ENCODE measurements at places on chromosomes 2 and 18.
A peak's percentile ranks its signal among the peaks of the same experiment; 100 is the strongest.

DNA sequence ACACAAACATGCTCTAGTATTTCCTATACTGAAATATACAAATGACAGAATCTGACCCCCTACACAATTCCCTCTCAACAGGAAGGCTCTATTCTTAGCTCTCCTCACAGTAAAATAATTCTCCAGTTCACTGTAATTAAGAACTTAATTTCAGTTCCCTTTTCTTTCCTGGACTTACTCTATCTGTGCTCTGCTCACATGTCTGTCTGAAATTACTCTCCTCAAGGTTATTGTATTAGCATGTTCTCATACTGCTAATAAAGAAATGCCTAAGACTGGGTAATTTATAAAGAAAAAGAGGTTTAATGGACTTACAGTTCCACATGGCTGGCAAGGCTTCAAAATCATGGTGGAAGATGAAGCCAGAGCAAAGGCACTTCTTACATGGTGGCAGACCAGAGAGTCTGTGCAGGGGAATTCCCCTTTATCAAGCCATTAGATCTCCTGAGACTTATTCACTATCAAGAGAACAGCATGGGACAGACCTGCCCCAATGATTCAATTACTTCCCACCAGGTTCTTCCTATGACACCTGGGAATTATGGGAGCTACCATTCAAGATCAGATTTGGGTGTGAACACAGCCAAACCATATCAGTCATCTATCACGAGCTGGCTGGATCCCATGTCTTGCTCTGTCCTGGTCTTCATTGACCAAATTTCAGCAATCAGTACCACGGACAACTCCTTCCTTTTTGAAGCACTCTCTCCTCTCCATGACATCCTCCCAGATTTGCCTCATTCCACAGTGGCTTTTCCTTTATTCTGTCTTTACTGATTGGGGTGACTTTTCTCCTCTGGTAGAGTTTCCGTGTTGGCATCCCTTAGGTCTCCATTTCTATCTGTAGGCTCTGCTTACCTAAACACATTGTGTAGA is 110.9 kb downstream of the GALR1 start:
- DNase-seq = no peak

- no peak for DNase-seq
These were observed 68.5 kb upstream of the PID1 start for GRCh38 chr2:229339618-229340017.

DNA sequence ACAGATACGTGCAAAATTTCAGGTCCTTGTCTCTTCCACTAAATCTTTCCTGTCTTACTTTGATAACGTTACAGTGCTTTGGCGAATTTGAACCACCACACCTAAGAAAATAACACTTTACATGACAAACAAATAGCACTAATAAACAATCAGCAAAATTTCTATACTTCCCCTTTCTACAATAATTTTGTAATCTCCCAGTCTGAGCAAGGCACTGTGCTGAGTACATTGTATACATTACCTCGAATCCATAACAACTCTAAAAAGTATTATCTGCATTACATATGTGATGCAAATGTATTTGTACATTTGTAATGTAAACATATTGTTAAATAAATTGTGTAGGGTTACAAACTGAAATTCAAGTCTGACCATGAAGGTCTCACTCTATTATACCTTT is 49.9 kb downstream of the RTN4 start:
- DNase-seq = no peak

DNA sequence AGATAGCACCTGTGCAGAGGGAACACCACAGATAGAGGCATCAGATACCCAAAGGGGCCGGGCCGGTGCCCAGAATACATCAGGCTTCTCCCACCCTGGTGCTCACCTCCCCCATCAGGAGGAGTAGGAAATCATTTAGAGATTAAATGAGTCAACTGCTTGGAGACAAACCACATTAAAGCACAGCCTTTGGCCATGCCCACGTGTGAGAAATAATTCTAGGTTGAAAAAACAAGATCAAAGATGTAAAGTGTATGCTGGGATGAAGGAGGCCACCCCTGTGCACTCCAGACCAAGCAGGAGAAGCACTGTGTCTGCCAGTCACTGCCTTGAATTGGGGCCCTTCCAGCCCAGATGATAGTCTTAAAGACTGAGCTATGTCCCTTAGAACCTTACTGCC is 152.8 kb upstream of the ACAA2 start:
- DNase-seq = no peak

- no peak for DNase-seq
These were observed 189.7 kb upstream of the REV1 start for GRCh38 chr2:99679518-99679917.

- DNase-seq = no peak
These were observed 22.3 kb downstream of the DTNB start for GRCh38 chr2:25651066-25651465.

GRCh38 chr2:219274361-219274921 is 4.7 kb upstream of the DNAJB2 start:
- no peak for DNase-seq

GRCh38 chr2:133264989-133265401 is 303.3 kb downstream of the NCKAP5 start:
- no peak for DNase-seq

- DNase-seq = no peak
These were observed 643.6 kb upstream of the FAM98A start for GRCh38 chr2:34242763-34243123.

GRCh38 chr2:96317584-96317997 is 7.5 kb upstream of the ITPRIPL1 start:
- no peak for DNase-seq

- DNase-seq = peak; percentile 69
These were observed 667 bp downstream of the TRIB2 start for GRCh38 chr2:12717191-12718014.

GRCh38 chr18:32980896-32981295 is 208.1 kb upstream of the KLHL14 start:
- no peak for DNase-seq

GRCh38 chr18:75065251-75066000 is 143.5 kb downstream of the PTGR3 start:
- no peak for DNase-seq

DNA sequence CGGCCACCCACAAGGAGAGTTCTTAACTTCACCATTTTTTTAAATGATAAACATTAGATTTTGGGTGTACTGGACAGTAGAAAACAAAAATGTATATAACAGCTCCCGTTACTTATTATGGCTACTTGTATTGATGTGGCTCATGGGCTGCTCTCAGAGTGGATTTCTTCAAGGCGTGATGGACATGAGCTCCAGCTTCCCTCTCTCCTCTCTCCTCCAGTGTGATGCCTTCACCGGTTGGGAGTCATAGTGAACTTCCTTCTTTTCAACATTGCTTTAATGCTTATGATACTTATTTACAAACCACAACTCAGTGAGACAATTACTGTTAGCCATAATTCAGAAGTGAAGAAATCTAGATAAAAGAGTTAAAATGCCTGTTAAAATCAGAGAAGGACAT is 515.2 kb downstream of the RNF144A start:
- DNase-seq = no peak

DNA sequence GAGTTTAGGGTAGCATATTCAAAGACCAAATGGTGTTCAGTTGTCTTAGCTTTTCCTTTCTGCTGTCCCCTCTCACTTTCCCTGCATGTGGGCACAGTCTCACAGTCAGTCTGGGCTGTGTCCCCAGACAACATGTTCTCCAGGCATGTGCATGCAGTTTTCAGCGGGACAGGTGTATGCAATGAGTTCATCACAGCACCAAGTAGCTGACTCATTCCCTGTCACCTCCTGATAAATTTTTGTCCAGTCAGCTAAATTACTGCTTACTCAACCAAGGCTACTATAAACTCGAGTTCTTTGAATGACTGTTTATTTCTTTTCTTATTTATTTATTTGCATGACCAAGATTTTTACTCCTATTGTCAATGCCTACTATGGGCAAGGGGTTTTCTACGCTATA is 148.8 kb upstream of the CDH19 start:
- no peak for DNase-seq

DNA sequence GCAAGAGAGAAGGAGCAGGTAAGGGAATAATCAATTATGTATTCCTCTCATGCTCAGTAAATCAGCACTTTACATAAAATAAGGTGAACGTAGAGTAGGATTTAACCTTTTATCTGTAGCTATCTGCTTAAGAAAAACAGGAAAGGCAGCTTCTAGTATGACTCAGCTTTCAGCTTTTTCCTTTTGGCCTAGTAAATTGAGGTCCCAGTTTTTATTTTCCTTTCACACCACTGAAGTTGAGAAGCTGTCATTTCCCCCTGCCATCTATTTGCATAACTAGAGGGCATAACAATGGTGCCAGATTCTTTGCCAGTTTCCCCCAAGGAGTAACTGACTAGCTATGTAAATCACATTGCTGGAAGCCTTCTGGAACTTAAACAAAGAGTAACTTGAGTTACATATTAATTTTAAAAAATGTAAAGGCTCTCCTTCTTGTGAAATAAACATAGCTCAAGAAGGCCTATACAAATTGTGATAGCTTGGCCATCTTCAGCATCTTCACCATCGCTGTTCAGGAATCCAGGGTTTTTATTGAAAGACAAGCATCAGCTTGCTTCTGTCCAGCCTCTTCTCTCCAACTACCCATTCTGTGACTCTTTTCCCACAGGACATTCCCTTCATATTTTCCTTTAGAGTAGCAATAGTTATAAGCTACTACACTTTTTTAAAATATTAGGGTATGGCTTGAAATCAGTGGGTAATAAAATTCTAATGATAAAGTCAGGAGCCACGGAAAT is 97.0 kb downstream of the KYNU start:
- DNase-seq = no peak

GRCh38 chr2:162006337-162006736 is 67.7 kb downstream of the DPP4 start:
- no peak for DNase-seq

GRCh38 chr2:102337481-102338386 is 17.9 kb upstream of the IL18R1 start:
- no peak for DNase-seq

GRCh38 chr2:109206569-109207146 is 77.7 kb downstream of the SH3RF3 start:
- no peak for DNase-seq
